Stimulated activated CD8-positive, alpha-beta memory T cell treated with anti-CD3 and anti-CD28 coated beads, Interleukin-4, amount 100 ng/mL, for 24 hours (primary cell): ENCODE measurements at places on chromosomes 6 and 20.
A peak's percentile ranks its signal among the peaks of the same experiment; 100 is the strongest.

GRCh38 chr20:13425381-13426135 is 204.5 kb downstream of the ISM1 start:
- DNase-seq, result no peak

- DNase-seq, result peak; percentile 6
Measured at GRCh38 chr6:168619560-168620314, 178.8 kb downstream of the SMOC2 start.

- DNase-seq, result no peak
Measured at GRCh38 chr6:52634211-52634610, 36.7 kb upstream of the TMEM14A start.

DNA sequence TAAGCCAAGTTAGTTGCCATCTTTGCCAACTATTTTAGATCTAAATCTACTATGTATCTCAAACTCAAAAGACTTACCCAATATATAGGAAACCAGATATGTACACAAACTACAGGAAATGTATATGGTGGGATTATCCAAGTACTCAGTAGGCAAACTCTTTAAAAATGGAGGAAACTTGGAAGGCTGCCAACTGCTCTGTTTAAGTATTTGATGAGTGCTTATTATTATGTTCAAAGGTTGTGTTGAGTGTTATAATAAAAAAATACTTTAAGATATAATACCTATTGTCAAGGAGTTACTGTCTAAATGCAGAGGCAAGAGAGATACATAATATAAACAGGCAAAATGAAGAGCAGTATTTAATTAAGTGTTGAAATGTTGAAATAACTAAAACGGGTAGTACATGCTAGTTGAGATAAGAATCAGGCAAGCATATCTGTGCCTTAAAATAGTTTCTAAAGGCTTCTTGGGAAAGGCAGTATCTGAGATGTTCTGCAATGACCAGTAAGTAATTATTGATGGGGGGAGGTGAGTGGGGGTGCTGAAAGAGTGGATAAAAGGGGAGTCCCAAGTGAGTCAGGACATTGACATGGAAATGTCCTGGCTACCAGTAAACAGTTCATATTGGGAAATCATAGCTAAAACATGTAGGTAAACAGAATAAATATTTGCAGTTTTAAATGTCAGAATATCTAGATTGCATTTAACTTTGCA is 6.5 kb upstream of the DST start:
- no peak for DNase-seq

DNA sequence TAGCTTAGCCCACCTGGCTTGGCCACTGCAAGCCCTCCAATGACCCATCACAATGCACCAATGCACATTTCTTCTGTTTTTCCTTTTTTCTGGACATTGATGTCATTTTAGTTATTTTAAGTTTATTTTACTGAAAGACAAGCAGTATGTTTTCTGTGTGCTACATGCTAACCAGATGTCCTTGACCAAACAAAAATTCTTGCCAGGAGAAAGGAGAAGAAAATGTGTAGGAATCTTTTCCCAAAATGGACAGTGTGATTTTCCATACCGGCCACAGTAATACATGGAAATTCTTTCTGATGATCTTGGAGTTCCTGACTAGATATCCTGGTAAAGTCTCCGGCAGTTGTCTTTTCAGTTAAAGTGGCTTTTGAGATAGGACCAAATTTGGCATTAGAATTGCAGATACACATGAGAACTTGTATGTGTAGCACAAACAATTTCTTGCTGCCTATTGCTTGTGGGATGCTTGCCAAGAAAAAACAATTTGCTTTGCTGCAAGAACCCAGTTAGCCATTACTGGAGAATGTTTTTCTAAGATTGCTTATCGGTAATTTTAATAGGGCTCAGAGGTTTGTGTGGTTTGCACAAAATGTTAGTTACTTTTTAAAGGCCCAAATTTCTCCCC is 696.5 kb upstream of the CITED2 start:
- DNase-seq, result no peak

DNA sequence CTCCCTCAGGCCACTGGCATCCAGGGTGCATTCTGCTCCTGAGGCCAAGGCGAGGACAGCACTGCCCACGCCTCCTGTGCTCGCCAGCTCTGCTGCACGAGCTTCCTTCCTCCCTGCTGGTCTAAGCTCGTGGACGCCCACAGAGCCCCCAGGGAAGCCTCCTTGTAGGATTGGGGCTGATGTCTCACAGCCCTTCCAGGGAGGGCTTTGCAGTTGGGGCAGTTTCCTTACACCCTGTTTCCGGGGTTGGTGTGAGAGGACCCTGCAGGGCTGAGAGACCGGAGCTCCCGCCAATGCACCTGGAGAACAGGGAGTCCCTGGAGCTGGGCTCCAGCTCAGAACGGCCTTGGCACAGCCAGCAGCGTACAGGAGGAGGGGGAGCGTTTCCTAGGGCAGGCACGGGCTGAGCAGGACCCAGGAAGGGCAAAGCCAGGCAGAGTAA is 172.4 kb upstream of the PDE10A start:
- DNase-seq, result no peak

GRCh38 chr6:17709476-17709875 is 2.8 kb upstream of the NUP153 start:
- DNase-seq, result no peak

DNA sequence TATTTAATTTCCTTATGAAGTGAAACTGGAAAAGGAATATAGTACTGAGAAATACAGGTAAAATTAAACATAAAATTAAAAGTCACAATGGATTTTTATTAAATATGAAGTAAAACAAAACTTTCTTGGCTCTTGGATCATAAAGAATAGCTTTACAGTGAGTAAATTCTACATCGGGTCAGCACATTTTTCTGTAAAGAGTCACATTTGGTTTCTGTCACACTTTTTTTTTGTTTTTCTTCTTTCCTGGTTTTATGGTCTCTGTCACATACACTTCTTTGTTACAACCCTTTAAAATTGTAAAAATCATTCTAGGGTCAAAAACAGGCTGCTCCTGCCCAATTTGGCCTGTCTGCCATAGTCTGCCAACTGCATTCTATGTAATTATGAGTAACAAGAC is 254.4 kb upstream of the POU3F2 start:
- no peak for DNase-seq

GRCh38 chr20:63941282-63942081 is 14.7 kb downstream of the UCKL1 start:
- peak; percentile 61 for DNase-seq

GRCh38 chr6:17585766-17586490 is 14.2 kb upstream of the FAM8A1 start:
- DNase-seq, result no peak

DNA sequence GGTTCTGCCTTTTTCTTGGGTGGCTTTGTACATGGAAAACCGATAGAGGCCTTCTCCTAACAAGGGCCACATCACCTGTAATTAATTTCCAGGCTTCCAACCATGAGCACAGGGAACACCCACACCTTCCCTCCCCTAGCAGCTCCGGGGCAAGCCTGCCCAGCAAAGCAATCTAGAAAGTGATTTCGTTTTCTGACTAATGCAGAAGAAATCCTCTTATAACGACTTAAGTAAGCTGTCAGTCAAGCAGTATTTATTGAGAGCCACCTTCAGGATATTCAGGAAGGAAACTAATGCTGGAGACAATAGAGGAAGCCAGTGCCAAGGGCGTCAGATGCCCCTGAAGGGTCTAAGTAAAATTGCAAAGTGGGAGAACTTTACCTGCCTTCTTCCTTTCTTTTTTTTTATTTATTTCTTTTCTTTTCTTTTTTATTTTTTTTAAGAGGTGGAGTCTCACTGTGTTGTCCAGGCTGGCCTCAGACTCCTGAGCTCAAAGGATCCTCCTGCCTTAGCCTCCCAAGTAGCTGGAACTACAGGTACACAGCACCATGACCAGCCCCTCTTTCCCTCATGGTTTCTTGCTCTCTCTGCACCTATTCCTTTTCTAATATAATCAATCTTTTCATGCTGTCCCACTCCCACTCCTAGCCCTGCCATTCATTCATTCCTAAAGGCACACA is 67.5 kb upstream of the MBOAT1 start:
- DNase-seq, result no peak

- no peak for DNase-seq
Measured at GRCh38 chr6:2976060-2976459, 4.7 kb upstream of the SERPINB6 start.

- no peak for DNase-seq
Measured at GRCh38 chr20:19620446-19620845, 137.6 kb upstream of the RIN2 start.

- no peak for DNase-seq
Measured at GRCh38 chr6:13870214-13870830, 54.4 kb upstream of the RNF182 start.

DNA sequence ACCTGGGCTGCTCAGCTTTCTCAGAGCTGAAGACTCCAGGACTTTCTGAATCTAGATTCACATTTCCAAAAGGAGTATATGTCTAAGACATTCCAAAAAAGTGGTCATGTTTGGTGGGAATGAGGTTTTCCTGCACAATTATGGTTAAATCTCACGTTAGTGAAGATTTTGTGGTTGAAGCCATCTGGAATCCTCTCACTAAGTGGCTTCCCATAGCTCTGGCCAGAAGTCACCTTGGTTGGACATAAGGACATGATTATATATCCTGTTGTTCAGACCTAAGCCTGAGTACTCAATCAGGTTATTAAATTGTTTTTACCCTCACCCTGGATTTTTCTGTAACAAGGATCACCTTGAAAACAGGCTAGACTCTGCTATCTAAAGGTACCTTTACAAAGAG is 176.1 kb upstream of the PLN start:
- no peak for DNase-seq

DNA sequence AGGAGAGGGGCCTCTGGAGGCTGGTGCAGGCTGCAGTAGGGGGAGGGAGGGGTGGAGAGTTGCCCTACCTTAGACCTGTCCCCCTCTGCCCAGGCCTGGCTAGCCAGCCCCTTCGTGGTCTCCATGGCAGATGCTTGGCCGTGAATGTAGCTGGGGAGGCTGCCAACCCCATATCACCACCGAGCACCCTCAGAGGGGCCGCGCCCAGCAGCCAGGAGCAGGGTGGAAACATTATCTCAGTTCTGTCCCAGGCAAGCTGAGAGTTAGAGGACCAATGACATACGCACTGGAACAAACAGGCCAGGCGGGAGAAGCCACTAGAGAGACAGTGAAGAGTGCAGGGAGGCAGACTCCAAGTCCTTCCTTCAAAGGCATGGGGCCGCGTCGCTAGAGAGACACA is 66.5 kb downstream of the LRFN2 start:
- no peak for DNase-seq

- no peak for DNase-seq
Measured at GRCh38 chr6:64812138-64812537, 894.9 kb downstream of the EYS start.

- DNase-seq, result no peak
Measured at GRCh38 chr6:39273406-39273821, 40.8 kb downstream of the KCNK17 start.

- no peak for DNase-seq
Measured at GRCh38 chr6:44624226-44624625, 236.7 kb downstream of the CDC5L start.

DNA sequence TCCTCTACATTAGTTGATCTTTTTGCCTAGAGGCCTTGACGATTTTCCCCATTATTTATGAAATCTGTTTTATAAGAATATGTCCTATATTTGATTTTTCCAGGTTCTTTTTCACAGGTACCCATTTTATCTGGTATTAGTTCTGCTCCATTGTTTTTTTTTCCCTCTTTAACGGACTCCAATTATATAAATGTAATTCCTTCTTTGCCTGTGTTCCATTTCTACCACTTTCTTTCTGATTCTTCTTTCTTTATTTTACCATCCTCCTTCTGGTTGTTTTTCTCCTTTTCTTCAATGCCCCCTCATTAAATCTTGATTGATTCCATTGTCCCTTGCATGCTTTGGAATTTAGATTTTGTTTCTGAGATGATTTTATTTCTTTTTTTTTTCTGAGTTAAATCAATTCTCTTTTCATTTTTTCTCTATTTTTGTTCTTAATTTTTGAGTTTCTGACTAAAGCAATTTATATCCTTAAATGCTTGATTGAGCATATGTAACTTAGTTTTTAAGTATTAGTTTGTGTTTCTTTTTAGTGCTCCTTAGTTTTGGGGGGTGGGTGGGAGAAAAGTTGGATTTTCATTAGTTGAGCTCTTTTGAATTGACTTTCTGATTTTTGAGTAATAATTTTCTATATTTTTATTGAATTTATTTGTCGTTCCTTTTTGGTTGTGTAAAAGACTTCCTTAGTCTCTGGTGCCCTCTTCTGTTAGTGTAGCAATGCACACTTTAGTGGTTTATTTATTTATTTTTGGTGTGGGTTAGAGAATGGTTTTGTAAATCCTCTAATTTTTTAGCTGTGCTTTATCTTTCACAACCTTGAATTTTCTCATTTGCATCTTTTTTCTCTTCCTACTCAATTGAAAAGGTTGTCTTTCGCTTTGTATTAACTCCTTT is 140.8 kb downstream of the FARS2 start:
- DNase-seq, result no peak

GRCh38 chr20:16064989-16065707 is 508.1 kb downstream of the KIF16B start:
- DNase-seq, result no peak
